ENCODE measurements at places on chromosomes 3 and 15.

GRCh38 chr3:170608475-170608874, 22.6 kb upstream of the SLC7A14 start:
- no peak for DNase-seq

GRCh38 chr3:118447339-118447738, 587.3 kb downstream of the IGSF11 start:
- DNase-seq = no peak

- no peak for DNase-seq
Measured at GRCh38 chr3:94024385-94024784, 4.0 kb downstream of the STX19 start.

GRCh38 chr3:126153695-126154360, 26.6 kb downstream of the ALDH1L1 start:
- DNase-seq = no peak

DNA sequence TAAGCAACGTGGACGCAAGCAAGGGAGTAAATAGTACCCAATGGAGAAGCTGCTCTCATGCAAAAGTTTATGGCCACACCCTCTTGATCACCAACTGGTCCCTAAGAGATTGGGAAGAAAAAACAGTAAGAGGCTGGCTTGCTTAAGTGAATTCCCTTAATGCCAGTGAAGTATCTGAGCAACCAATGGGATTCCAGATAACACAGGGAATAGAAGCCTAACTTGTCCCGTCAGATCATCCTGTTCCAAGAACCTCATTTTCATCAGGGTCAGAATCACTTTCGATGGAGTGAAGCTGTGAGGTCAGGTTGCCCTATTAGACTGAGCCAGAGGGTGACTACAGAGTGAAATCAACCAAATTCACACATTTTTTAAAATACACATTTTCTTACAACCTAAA, 104.3 kb downstream of the CD47 start:
- no peak for DNase-seq

- DNase-seq = no peak
Measured at GRCh38 chr3:79344876-79345871, 422.6 kb downstream of the ROBO1 start.

- DNase-seq = peak; percentile 80
Measured at GRCh38 chr15:88246666-88247446, 9.7 kb downstream of the NTRK3 start.

- no peak for DNase-seq
Measured at GRCh38 chr15:65795663-65796216, 3.6 kb upstream of the DENND4A start.

- no peak for DNase-seq
Measured at GRCh38 chr3:166829896-166830295, 550.2 kb downstream of the ZBBX start.

DNA sequence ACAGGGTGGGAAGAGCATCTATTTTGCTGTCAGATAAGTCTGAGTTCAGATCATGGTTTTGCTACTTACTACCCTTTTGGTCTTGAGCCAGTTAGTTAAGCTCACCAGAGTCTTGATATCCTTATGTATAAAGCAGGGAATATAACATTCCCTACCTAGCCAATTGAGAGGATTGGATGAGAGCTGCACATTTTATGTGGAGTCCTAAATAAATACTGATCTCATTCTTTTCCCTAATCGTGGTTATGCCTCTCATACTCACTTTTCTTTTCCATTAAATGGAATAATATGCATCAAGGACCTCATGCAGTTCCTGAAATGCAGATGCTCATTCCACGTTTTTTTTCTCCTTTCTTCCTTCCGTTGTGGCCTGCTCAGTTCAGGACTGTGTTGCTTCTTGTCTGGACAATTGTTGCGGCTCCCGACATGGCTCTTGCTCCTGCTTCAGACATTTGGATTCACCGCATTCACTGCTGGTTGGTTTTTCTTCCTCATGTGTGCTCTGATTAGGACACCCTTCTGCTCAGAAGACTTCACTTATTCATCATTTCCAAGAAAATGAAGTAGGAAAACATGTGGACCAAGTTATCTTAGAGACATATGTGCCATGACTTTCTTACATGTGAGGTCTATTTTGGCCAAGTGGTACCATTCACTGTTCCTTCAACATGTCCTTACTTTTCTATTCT, 90.2 kb downstream of the NFKBIZ start:
- no peak for DNase-seq

- no peak for DNase-seq
Measured at GRCh38 chr3:1623896-1624295, 474.8 kb upstream of the CNTN4 start.

DNA sequence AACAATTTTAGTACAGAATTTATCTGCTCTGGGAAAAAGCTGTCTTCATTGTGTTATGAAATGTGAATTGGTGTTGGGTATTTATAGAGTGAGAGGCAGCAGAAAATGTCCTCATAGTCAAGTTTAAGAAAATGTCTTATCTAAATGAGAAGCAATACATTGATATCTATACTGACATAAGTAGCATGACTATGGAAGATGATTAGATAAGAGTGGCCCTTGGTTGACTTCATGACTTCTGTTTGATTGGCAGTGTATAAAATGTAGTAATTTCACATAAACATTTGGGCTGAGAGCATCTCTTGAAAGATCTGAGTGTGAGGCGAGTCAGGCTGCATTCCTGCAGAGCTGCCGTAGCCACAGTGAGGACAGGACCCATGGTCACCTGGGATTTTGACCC, 19.4 kb downstream of the MCTP2 start:
- no peak for DNase-seq

DNA sequence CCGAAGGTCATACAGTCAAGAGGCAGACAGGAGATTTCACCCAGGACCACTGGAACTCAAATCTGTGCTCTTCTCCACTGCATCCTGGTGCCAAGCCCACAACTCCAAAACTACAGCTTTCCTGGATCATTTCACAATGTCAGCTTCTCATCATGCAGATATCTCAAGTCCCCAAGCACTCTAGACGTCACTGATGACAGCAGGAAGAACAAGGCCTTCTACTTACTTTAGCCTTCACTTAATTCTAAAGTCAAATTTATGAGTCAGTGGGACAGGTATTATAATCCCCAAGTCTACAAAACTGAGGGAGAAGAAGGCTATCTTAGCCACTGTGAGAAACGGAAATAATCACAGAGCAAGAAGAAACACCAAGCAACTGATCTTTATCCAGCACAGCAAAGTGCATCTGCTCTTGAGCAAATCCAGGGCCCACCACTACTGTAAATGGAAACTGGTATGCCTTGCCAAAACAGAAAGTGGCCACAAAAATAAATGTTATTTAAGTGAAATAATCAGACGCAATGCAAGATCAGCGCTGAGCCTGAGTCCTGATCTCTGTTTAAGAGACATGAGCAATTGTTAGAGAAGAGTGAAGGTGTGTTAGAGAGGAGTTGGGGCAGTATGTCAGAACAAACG, 928 bp downstream of the RAD18 start:
- DNase-seq = no peak

GRCh38 chr3:68447885-68448284, 484.5 kb downstream of the TAFA4 start:
- no peak for DNase-seq

GRCh38 chr15:60574801-60575631, 96.1 kb upstream of the ICE2 start:
- DNase-seq = no peak

DNA sequence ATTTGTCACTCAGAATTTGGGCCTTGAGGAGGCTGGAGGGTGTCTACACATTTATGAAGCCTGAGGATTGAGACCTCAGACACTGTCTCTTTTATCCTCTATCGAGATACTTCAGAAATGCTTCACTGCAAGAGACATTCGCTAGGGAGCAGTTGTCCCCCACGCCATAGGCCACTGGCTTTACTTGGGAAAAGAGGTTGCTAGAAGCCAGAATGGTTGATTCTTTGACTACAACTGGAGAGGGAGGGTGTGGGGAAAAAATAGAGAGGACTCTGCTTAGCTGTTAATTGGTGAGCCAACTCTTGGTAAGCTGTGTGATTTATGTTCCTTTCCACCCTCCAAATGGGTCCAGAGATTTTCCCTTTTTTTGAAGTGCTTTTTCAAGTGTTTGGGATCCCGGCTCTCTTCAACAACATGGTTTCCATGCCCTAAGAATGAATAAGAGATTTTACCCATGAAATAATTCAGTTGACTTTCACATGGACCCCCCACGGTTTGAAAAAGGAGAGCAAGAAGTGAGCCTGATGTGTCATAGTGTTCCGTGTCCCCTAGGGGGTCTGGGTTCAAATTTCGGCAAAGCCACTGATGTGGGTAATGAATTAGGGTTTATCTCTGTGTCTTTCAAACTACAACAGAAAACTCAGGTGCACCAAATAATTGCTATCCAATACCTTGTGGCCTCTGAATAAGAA, 2.7 kb downstream of the BOC start:
- DNase-seq = no peak

DNA sequence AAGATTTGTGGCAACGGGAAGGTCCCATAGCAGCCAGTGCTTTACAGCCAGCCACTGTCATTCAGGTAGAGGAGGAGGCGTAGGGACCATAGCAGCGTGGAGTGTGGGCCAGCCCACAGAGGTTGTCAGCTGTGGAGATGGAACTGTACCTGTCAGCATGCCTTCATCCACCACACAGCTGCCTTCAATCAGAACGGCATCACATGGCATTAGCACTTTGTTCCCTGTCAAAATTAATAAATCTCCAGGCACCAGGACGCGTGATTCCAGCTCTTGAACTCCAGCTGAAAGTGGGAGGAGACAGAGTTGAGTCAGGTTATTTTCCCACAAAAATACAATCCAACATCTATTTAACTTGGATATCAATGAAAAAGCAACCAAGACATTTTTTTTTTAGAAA, 84.0 kb downstream of the ATP13A4 start:
- DNase-seq = no peak

DNA sequence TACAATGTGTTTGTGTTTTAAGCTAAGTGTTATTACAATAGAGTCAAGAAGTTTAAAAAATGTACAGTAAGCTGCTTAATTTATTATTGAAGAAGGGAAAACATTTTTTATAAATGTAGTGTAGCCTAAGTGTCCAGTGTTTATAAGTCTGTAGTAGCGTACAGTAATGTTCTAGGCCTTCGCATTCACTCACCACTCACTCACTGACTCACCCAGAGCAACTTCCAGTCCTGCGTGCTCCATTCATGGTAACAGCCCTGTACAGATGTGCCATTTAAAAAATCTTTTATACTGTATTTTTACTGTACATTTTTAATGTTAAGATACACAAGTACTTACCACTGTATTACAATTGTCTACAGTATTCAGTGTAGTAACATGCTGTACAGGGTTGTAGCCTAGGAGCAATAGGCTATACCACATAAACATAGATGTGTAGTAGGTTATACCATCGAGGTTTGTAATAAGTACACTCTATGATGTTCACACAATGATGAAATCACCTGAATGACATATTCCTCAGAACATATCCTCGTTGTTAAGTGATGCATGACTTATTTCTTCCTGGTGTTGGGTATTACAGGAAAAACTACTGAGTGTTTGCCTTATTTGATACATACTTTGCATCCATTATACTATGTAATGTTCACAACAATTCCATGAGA, 156.6 kb upstream of the NUDT16 start:
- no peak for DNase-seq

GRCh38 chr3:27990324-27990723, 251.1 kb upstream of the CMC1 start:
- no peak for DNase-seq

DNA sequence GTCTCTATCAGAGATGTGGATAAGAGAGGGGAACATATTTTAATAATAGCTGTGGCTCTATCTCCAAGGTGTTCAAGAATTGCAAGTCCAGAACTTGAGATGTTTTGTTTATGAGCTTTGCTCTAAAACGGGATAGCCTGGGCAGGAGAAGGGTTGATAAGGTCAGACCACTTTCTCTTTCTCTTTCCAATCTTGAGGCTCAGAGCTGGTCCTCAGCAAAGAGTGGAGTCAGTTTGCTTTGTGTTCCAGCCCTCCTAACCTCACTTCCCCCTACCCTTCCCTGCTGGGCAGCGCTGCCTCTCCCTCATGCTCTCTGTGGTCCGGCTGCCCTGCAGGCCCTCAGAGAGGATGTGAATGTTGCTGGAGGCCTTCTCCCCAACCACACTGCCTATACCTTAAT, 13.8 kb downstream of the KLHL6 start:
- no peak for DNase-seq

DNA sequence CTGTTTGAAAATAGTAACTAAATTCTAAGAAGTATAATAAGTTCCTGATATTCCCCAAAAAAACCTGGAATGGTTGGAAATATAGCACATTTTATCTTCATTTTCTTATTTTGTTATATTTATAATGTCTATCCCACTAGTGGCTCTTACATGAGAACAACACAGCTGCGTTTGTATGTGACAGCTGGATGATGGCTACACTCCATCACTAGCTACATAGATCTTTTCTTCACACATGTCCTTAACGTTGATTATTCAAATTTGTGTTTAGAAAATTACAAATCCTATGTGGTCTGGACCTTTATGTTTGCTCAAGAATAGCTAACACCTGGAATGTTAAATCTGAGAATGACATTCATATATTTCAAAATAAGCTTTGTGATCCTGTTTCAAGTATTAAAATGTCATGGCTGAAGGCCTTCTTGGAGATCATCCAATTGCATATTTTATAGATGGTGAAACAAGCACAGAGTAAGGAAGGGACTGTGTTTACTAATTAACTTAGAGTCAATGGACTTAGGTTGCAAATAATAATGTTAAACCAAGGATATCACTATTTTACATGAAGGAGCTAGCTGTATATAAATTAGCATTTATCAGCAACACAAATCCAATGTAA, 60.8 kb downstream of the ATP13A5 start:
- DNase-seq = no peak

DNA sequence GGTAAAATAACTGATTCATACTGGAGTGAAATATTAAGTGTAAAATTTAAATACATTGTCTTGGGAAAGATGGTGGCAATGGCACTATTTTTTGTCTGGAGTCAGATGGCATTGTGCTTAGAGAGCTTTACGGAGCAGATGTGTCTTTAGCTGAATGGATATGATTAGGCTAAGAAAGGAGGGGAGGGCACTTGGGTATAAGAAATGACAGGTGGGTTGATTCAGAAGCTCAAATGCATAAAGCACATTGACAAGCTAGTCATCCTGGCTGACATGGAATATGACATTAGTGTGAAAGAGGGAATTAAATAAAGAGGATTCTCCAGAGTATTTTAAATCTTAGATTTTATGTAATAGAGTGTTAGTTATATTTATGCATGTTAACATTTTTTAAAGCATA, 570.1 kb upstream of the CBLB start:
- no peak for DNase-seq

DNA sequence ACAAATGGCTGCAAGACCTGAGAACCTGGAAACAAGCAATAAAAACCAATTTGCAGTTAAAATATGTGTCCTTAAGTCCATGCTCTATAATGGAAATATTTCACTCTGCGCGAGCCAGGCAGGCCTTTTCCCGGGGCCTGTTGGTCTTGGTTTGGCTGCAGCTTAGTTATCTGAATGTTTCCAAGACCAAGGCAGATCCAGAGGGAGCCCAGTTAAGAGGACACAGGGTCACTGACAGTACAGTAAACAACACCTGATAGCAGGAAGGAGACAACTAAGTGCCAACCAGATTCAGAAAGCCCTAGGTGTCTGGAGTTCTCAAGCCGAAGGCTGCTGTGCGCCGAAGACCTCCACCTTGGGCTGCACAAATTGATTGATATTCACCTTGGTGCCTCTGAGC, 32.8 kb downstream of the THSD4 start:
- DNase-seq = no peak
